ENCODE measurements at places on chromosomes 1 and 21.

GRCh38 chr1:204660509-204660908 lies 25.0 kb downstream of the LRRN2 start:
- no peak for DNase-seq

DNA sequence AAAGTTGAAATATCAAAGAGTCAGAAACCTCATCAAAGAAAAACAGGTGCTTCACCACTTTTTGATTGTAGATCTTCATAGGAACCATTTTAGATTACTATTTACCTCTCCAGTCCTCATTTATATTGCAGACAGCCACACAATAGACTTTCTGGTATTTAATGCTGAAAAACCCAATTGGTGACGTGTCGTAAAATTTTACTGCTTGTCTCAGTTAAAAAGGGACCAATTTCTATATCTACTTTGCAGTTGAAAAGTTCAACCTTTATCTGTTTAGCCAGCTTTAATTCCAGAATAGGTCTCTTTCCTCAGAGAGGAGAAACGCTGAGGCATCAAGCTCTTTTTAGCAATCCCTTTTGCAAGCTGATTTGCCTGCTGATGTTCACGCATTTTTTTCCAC lies 1722.4 kb downstream of the PLA2G4A start:
- DNase-seq = no peak

DNA sequence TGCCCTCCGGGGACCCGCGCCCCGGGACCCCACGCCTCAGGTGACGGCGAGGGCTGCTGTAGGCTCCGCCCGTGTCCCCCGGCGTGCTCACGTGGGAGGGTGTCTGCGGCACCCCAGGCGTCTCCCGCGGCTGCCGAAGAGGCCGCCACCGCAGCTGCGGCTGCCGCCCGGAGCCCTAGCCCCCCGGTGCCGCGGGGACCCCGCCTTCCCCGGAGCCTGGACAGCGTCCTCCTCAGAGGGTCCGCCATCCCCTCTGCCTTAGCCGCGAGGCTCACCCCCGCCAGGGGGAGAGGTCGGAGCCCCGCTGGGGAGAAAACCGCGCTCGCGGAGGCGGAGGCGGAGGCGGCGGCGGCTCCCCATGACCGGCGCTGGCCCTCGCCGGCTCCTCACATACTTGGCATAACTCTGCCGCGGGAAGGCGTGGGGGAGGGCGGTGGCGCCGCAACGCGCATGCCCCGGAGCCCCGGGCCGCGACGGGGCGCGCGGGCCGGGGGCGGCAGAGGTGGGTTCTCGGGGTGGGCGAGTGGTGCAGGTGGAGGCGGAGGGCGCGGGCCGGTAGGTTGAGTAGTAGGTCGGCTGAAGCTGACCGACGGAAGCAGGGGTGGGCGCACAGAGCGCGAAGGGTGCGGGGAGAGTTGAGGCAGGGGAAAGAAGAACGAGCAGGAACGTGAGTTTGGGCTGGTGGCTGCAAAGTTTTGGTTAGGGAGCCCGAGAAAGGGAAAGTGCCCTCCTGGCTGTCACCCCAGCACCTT lies 700 bp upstream of the SYDE2 start:
- peak; percentile 81 for DNase-seq

- peak; percentile 98 for DNase-seq
These were observed at the start of gene RBBP5 for GRCh38 chr1:205121660-205122488. Gene RBBP5 (minus strand): TSS chr1:205121978. CDS start chr1:205121873, 105 bp downstream.

DNA sequence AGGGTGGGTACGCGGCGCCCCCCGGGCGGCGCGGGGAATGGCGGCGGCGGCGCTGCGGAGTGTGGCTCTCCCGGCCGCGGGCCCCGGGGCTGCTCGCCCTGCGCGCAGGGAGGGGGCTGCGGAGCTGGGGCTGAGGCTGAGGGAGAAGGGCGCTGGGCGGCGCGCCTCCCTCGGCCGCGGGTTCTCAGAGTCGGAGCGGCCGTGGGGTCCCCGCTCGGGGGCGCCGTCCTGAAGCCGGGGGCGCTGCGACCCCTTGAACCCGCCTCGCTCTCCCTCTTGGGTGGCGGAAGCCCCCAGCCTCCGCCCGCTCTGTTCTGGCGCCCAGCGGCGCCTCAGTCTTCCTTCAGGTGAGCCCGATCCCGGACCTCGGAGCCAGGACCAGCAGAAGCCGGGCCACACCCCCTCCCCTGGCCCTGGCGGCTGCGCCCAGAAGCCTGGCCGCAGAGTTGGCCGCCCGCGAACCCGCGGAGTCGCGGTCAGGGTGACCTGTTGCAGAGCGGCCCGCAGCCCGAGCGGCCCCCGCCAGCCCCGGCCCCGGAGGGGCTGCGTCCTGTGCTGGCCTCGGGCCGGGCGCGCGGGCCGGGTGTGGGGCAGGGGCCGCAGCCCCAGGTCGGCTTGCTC lies 532 bp downstream of the RALGPS2 start:
- peak; percentile 18 for DNase-seq

GRCh38 chr1:160205242-160206035 lies at the start of gene PEA15:
Gene PEA15 (plus strand): TSS chr1:160205384. CDS start chr1:160211545, 6,161 bp downstream.
- DNase-seq = peak; percentile 57

Data from CD4-positive, CD25-positive, alpha-beta regulatory T cell (primary cell).